ENCODE measurements at places on chromosomes 5 and 9. TPM values are rescaled to one million over a fixed set of nuclear protein-coding genes. Genes with fewer than 3 reads are reported as not detected.

SLC6A3 gene
- not detected for total RNA-seq

- H3K4me3 ChIP-seq: no peak overlapping the region
- no peaks in the 10 kb centered on the region for H3K36me3 ChIP-seq
- H3K27me3 ChIP-seq: no peaks in the 10 kb centered on the region
- no peak overlapping the region for H3K27ac ChIP-seq
These were observed 16.6 kb downstream of the FYB1 start for GRCh38 chr5:39202597-39203274.

- no peaks in the 10 kb centered on the region for H3K27me3 ChIP-seq
- H3K27ac ChIP-seq: no peak overlapping the region
These were observed 82.0 kb upstream of the TRIM32 start for GRCh38 chr9:116605060-116605459.

DNA sequence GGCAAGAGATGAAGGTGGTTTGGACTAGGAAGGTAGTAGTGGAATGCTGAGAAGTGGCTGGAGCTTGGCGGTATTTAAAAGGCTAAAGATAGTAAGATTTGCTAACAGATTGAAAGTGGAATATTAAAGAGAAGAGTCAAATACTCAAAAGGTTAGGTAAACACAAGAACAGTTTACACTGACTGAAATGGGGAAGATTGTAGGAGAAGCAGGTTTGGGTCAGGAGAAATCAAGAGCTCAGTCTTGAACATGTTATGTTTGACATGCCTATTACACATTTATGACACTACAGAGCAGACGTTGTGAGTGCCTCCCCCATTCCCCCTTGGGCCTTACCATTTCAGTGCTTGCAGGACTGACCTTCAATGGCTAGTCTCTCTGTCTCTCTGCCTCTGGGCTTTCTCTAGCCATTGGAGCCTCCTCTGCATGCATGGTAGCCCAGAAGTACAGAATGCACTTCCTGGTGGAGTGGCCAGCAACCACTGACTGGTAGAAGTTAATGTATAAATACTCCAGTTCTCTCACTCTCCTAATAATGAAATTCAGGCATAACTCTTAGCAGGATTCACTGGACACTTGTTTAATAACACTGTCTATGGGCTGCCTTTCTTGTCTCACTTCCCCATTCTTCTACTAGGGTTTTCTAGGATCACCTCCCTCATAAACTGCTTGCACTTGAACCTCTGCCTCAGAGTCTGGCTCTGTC lies 56.8 kb downstream of the HMGCS1 start:
- no peaks in the 10 kb centered on the region for H3K4me1 ChIP-seq
- no peak overlapping the region for H3K4me3 ChIP-seq
- H3K27ac ChIP-seq: no peak overlapping the region
- no peak for DNase-seq

DNA sequence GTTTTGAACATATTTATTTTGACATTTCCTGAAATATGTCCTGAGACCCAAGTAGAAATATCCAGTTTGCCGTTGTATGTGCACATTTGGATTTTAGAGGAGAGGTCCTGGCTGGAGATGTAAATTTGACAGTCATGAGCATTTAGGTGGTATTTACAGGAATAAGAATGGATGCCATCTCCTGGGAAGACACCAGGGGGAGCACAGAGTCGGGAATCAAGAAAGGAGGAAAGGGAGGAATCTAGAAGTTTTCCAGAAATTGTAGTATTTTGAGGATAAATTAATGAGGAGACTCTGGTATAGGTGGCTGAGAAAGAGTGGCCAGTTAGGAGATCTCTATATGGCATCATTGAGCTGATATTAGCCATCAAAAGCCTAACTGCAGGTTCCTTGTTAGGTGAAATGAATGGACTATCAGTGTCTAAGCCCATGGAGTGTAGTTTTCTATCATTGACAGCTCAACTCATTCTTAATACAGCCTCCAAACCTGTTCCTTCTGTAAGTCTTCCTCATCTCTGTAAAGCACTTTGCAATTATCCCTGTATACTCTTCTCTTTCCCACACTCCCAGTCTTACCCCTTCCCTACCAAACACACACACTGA lies 7.2 kb downstream of the GAPT start:
- no peaks in the 10 kb centered on the region for H3K4me1 ChIP-seq
- peak; percentile 47 for DNase-seq
- H3K4me3 ChIP-seq: no peak overlapping the region

GRCh38 chr9:71793386-71794105 lies 25.2 kb upstream of the CEMIP2 start:
- H3K27ac ChIP-seq: no peak overlapping the region
- no peaks in the 10 kb centered on the region for H3K27me3 ChIP-seq
- peak; percentile 26 for DNase-seq
- no peaks in the 10 kb centered on the region for H3K36me3 ChIP-seq

TMC1 gene
- not detected for total RNA-seq

GRCh38 chr5:37926732-37927131 lies 86.9 kb upstream of the GDNF start:
- peaks cover 4% of the 10 kb centered on the region for H3K27me3 ChIP-seq
- peak; percentile 17 for DNase-seq
- H3K4me3 ChIP-seq: no peak overlapping the region
- H3K36me3 ChIP-seq: no peaks in the 10 kb centered on the region
- H3K27ac ChIP-seq: no peak overlapping the region
- no peaks in the 10 kb centered on the region for H3K4me1 ChIP-seq

GRCh38 chr5:176646049-176646706 lies 1.1 kb upstream of the TSPAN17 start:
- no peaks in the 10 kb centered on the region for H3K36me3 ChIP-seq
- H3K27ac ChIP-seq: peak overlapping the region; percentile 47
- no peaks in the 10 kb centered on the region for H3K27me3 ChIP-seq
- H3K4me1 ChIP-seq: 0 out of 2 replicates have a peak, but pooled peaks cover 8% of the 10 kb centered on the region
- no peak for DNase-seq
- peak overlapping the region; percentile 59 for H3K4me3 ChIP-seq

CCDC192 gene
- not detected for total RNA-seq

GRCh38 chr5:154642499-154643245 lies 112.5 kb upstream of the LARP1 start:
- no peaks in the 10 kb centered on the region for H3K4me1 ChIP-seq
- peak; percentile 55 for DNase-seq
- H3K27ac ChIP-seq: no peak overlapping the region
- no peaks in the 10 kb centered on the region for H3K36me3 ChIP-seq

GRCh38 chr9:133584167-133584558 lies 25.0 kb downstream of the FAM163B start:
- H3K4me1 ChIP-seq: no peaks in the 10 kb centered on the region
- H3K27me3 ChIP-seq: peaks cover 64% of the 10 kb centered on the region
- H3K4me3 ChIP-seq: no peak overlapping the region
- H3K36me3 ChIP-seq: no peaks in the 10 kb centered on the region
- no peak overlapping the region for H3K27ac ChIP-seq

DNA sequence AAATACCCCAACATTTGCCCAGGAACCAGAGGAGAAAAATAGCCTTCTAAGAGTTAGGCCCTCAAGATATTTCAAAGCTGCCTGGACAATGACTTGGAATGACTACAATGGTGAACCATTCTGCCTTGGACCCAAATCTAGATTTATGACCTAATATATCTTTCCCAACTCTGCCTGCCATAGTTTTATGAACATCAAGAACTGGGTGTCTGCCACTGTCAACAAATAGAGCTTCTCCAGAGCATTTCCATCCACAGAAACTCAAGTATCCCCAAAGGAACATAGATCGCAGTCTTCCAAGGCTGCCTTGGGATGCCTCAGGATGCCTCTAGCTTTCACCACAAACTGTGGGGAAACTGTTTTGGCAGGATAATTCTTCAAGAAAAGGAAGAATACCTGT lies 48.2 kb upstream of the NFIB start:
- H3K27me3 ChIP-seq: 0 out of 2 replicates have a peak, but pooled peaks cover 7% of the 10 kb centered on the region
- no peak overlapping the region for H3K4me3 ChIP-seq
- no peaks in the 10 kb centered on the region for H3K36me3 ChIP-seq
- peak; percentile 75 for DNase-seq

DNA sequence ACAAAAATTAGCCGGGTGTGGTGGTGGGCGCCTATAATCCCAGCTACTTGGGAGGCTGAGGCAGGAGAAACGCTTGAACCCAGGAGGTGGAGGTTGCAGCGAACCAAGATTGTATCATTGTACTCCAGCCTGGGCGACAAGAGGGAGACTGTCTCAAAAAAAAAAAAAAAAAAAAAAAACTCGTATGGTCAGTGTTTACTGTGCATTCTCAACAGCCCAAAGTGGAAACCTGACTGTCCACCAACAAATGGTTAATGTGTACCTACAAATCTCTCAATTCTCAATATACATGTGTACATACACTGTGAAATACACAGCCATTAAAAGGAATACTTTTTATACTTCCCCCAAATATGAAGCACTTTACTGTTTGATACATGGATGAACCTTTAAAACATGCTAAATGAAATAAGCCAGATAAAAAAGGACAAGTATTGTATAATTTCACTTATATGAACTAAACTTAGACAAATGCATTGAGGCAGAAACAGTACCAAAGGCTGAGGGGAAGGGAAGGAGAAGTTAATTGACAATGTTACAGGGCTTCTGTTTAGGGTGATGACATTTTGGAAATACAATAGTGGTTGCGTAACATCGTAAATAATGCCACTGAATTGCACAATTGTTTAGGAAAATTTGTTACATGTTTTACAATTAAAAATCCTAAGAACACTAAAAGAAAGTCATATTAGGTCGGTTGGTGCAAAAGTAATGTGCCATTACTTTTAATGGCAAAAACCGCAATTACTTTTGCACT lies 16.5 kb downstream of the DNAJA1 start:
- 0 out of 2 replicates have a peak overlapping the region, but pooled peaks have one; percentile 0 for H3K4me3 ChIP-seq
- H3K4me1 ChIP-seq: peaks cover 14% of the 10 kb centered on the region
- no peaks in the 10 kb centered on the region for H3K27me3 ChIP-seq
- DNase-seq: peak; percentile 46
- peak overlapping the region; percentile 27 for H3K27ac ChIP-seq

DNA sequence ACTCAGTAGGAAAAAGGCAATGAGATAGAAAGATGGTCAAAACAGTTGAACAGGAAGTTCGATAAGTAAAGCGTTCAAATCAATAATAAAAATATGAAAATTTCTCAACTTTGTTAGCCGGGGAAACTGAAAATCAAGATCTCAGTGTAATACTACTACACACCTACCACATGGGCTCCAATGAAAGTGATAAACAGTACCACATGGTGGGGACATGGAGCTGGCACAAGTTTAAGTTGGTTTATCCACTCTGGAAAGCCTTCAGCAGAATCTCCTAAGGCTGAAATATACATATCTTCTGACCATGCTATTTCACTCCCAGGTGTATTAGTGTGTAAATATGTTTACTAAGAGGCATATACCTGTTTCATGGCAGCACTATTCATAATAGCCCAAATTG lies 126.8 kb downstream of the NXNL2 start:
- no peak for DNase-seq
- H3K4me1 ChIP-seq: peaks cover 12% of the 10 kb centered on the region
- no peak overlapping the region for H3K4me3 ChIP-seq

STPG3 gene
- not detected for total RNA-seq

SPATA31C1 gene
- not detected for total RNA-seq

DNA sequence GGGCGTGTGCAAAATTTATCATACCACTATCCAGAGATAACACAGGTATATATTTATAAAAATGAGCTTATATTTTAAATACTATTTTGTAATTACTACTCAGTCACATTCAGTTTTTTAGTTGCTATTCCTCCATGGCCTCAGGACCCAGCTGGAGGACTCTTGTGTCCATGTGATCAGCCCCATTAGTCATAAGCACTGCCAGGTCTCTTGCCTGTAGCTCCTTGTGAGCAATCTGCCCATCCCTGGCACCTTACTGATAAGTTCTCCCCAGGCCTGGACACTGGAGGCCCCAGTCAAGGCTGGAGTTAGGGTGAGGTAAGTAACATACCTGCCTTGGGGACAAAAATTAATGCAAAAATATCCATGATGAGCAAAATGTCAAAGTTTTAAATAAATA lies 29.5 kb upstream of the ADRB2 start:
- H3K4me3 ChIP-seq: no peak overlapping the region
- peaks cover 14% of the 10 kb centered on the region for H3K4me1 ChIP-seq
- DNase-seq: peak; percentile 18

LRRTM2 gene
- total RNA-seq: 0.11 TPM

DNA sequence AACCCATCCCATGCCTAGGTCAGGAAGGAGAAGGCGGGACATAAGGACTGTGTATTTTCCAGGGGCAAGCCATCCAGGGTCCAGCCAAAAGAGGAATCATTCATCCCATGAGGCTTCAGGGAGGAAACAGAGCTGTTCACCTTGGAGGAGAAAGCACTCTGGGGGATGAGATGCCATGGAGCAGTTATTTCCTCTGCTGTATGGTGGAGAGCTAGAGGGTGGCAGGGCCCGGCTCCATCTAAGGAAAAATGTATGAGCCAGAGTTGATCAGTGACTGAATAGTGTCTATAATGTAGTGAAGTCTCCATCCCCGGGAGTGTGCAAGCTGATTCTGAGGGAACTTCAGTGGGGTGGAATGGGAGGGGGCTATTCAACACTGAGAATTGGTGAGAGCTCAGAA lies 8.0 kb downstream of the ENHO start:
- DNase-seq: no peak
- H3K27ac ChIP-seq: no peak overlapping the region
- H3K4me1 ChIP-seq: no peaks in the 10 kb centered on the region
- H3K4me3 ChIP-seq: no peak overlapping the region
- peaks cover 16% of the 10 kb centered on the region for H3K27me3 ChIP-seq
- no peaks in the 10 kb centered on the region for H3K36me3 ChIP-seq

GRCh38 chr9:82020331-82020730 lies 31.8 kb downstream of the SPATA31D1 start:
- peaks cover 27% of the 10 kb centered on the region for H3K4me1 ChIP-seq
- no peak overlapping the region for H3K4me3 ChIP-seq
- no peaks in the 10 kb centered on the region for H3K27me3 ChIP-seq
- DNase-seq: no peak
- H3K36me3 ChIP-seq: no peaks in the 10 kb centered on the region

GRCh38 chr5:23402585-23402984 lies 104.8 kb upstream of the PRDM9 start:
- DNase-seq: no peak
- no peak overlapping the region for H3K4me3 ChIP-seq
- no peaks in the 10 kb centered on the region for H3K36me3 ChIP-seq
- no peaks in the 10 kb centered on the region for H3K4me1 ChIP-seq
- no peak overlapping the region for H3K27ac ChIP-seq
- no peaks in the 10 kb centered on the region for H3K27me3 ChIP-seq

- no peaks in the 10 kb centered on the region for H3K27me3 ChIP-seq
- H3K36me3 ChIP-seq: no peaks in the 10 kb centered on the region
- no peak for DNase-seq
- H3K4me3 ChIP-seq: no peak overlapping the region
These were observed 1894.7 kb downstream of the MAT2B start for GRCh38 chr5:165400086-165400485.

DNA sequence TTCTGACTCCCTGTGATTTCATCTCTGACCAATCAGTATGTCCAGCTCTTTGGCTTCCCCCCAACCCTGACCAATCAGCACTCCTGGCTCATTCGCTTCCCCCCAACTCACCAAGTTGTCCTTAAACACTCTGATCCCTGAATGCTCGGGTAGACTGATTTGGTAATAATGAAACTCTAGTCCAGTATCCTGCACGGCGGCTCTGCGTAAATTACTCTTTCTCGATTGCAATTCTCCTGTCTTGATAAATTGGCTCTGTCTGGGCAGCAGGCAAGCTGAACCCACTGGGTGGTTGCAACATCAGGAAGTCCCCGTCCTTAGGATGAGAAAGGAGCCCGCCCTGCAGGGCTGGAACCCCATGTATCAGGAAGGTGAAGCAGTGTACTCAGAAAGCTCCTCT lies 10.4 kb downstream of the FCN2 start:
- H3K4me1 ChIP-seq: no peaks in the 10 kb centered on the region
- H3K27me3 ChIP-seq: 0 out of 2 replicates have a peak, but pooled peaks cover 5% of the 10 kb centered on the region
- H3K4me3 ChIP-seq: no peak overlapping the region
- no peaks in the 10 kb centered on the region for H3K36me3 ChIP-seq

GRCh38 chr5:122201365-122201764 lies 72.0 kb downstream of the ZNF474 start:
- DNase-seq: no peak
- no peaks in the 10 kb centered on the region for H3K27me3 ChIP-seq
- H3K4me1 ChIP-seq: no peaks in the 10 kb centered on the region
- no peak overlapping the region for H3K4me3 ChIP-seq
- H3K27ac ChIP-seq: no peak overlapping the region

PRDM9 gene
- not detected for total RNA-seq

All from GM23248 (cell line).